ENCODE measurements at places on chromosomes 4 and X.

GRCh38 chr4:109876634-109877265, 28.8 kb downstream of the LRIT3 start:
- DNase-seq, result no peak

GRCh38 chrX:151694121-151694520, 1.1 kb upstream of the PRRG3 start:
- DNase-seq, result no peak

- no peak for DNase-seq
Observed at GRCh38 chrX:42000836-42001235, 77.5 kb upstream of the CASK start.

- peak; percentile 38 for DNase-seq
Observed at GRCh38 chr4:188619456-188620149, 480.4 kb downstream of the TRIML1 start.

DNA sequence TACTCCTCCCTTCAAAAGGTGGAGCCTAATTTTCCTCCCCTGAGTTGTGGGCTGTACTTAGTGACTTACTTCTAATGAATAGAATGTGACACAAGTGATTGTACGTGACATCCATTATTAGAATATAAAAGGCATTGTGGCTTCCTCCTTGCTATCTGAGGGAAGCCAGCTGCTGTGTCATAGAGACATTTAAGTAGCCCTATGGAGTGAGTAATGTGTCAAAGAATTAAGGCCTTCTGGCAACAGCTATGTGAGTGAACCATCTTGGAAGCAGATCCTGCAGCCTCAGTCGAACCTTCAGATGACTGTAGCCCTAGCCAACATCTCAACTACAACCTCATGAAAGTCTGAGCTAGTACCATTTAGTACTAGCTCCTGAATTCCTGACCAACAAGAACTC, 76.1 kb downstream of the BCOR start:
- no peak for DNase-seq

GRCh38 chr4:30920043-30920442, 199.9 kb downstream of the PCDH7 start:
- peak; percentile 25 for DNase-seq

DNA sequence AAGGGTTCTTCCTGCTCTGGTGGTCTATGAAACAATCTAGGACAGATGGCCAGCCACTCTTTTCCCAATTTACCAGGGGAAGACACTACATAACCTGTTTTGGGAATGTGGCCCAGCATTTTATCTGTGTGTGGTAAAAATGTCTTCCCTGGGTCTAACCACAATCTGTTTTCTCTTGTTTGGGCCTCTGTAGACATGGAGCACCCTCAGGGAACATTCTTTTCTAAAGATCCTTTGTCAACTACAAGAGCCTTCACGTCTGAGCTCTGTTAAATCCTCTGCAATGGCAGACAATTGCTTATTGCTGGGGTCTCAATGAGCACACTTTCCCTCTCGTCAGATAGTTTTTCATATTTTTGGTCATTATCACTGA, 35.5 kb downstream of the PLAC1 start:
- DNase-seq, result no peak

- no peak for DNase-seq
Observed at GRCh38 chr4:183435803-183436202, 8.6 kb upstream of the CDKN2AIP start.
